ENCODE measurements at places on chromosomes 12 and 14. TPM values are rescaled to one million over a fixed set of nuclear protein-coding genes. Genes with fewer than 3 reads are reported as not detected.
A peak's percentile ranks its signal among the peaks of the same experiment; 100 is the strongest.

GRCh38 chr14:31057035-31057434, 30.9 kb upstream of the STRN3 start:
- no peak for DNase-seq

GRCh38 chr14:54625112-54625511, 58.2 kb downstream of the SAMD4A start:
- DNase-seq, result no peak

DNA sequence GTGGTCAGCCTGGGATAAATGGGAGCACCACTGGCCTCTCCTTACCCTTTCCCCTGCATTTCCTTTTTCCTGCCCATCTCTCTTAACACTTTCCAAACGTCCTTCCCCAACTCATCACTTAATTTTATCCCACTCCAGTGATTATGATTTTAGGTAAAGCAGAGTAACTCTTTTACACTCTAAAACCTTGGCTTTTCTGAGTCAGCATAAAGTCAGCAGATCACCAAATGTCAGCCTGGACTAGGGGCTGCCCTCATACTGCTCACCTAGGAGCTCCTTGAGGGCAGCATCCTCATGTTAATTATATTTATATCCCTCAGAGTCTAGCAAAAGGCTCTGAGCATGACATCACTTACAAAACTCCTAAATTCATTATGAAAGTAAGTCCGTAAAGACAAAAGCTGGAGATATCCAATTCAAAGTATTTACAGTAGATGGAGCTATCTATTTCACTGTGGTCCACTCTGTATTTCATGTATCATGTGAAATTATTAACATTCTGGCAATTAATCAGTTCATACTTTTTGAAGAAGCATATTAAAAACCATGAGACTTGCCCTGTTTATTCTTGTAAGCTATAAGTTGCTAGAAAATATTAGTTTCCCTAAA, 17.0 kb upstream of the DICER1 start:
- DNase-seq, result no peak

DNA sequence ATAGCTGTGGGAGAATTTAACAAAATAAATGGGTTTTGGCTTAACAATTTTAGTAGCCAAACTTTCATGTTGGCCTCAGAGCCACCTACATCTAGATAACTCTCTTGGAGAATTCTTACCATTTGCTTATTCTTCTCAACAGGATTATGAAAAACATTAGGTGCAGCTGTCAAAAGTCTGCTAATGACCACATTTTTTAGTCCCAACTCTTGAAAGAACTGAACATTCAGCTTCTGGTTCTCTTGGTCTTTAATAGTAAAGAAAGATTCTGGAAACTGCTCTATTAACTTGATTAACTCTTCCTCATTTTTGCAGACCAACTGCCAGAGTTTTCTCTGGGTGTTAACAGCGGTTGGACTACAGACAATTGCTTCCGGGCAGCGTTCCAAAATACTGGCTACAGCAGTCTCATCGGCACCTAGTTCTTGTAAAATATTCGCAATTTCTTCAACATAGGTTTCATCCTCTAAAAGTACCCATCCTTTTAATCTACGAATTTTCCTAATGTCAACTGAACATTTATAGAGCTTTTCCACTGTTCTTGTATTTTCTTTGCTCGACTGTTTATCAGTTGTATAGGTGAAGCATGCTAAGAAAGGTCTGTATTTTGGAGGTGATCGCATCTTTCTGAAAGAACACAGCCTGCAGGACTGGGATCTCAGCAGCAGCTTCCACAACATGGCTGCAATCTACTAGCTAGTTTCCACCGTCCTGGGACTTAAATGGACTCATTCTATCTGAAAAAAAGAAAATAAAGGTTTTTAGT, 8.7 kb downstream of the MTERF2 start:
- no peak for DNase-seq

DNA sequence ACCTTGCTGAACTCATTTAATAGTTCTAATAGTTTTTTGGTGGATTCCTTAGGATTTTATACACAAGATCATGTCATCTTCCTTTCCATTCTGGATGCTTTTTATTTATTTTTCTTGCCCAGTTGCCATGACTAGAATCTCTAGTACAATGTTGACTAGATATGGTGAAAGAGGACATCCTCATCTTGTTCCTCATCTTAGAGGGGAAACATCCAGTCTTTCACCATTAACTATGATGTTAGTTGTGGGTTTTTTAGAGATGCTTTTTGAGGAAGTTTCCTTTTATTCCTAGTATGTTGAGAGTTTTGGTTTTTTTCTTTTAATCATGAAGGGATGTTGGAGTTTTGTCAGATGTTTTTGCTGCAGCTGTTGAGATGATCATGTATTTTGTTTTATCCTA, 8.7 kb downstream of the ANKRD13A start:
- no peak for DNase-seq

DNA sequence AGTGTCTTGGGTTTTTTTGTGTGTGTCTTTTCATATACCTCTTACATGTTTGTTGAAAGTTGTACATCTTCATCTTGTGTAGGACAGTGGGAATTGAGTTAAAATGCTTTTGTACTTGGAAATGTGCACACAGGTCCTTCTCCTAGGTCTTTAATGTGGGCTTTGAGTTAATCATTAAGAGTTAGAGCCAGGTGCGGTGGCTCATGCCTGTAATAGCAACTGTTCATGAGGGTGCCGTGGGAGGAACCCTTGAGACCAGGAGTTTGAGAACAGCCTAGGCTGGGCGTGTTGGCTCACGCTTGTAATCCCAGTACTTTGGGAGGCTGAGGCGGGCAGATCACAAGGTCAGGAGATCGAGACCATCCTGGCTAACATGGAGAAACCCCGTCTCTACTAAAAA, 13.9 kb downstream of the CLECL1 start:
- DNase-seq, result no peak

GRCh38 chr14:92105893-92106142, 564 bp downstream of the ATXN3 start:
- DNase-seq, result peak; percentile 22

- no peak for DNase-seq
Measured at GRCh38 chr14:56661478-56661877, 81.9 kb downstream of the TMEM260 start.

DNA sequence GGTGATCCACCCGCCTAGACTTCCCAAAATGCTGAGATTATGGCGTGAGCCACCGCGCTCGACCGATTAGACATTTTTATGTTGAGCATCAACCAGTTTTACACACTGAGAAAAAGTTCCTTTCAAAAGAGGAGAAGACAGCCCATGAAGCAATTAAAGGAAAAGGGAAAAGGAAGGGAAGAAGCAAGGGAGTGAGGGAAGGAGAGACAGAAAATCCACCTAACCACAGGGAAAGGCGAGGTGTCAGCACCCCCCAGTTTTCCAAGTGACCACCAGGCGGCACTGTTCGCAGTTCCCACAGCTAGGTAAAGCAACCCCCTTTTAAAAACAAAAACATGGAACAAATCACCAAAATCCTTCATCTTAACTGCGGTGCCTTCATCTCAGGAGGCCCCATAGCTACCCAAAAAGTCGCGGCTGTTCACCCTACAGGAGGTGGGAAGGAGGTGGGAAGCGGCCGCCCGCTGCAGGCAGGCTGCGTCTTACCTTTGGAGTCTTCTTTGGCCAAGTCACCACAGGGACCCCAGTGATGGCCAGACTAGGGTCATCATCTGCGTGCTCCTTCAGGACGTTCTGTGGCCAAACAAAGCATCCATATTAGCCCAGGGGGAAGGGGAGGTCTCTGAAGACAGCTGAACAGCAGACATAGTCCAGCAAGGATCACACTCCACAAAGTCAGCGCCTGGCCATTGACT, 86.6 kb downstream of the KDM2B start:
- DNase-seq, result no peak

DNA sequence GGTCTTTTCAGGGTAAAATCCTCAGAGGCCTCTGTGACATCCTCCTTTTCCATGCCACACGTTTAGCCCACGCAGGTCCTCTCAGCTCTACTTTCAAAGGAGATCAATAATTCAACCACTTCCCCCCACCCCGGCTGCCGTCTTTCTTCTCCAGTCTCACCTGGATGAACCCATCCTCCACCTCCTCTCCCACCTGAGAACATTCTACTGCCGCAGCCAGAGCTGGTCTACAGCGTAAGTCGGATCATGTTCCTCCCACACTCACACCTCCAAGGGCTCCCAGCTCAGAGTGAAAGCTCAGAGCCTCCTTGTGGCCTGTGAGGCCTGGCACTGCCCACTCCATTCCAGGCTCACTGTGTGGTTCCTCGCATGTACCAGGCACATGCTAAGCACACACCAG, 246.6 kb downstream of the CHST11 start:
- DNase-seq, result no peak

PRH2 gene
- polyA plus RNA-seq, result not detected

ANKS1B gene
- 6.3 TPM for polyA plus RNA-seq

LRP6 gene
- polyA plus RNA-seq, result 62.2 TPM

MIP gene
- polyA plus RNA-seq, result not detected

KDM5A gene
- 42.8 TPM for polyA plus RNA-seq

ASPG gene
- polyA plus RNA-seq, result 11.1 TPM

VDR gene
- 3.5 TPM for polyA plus RNA-seq

PRB3 gene
- polyA plus RNA-seq, result not detected
